Fibroblast of lung (primary cell): ENCODE measurements at places on chromosomes 6 and 20.

DNA sequence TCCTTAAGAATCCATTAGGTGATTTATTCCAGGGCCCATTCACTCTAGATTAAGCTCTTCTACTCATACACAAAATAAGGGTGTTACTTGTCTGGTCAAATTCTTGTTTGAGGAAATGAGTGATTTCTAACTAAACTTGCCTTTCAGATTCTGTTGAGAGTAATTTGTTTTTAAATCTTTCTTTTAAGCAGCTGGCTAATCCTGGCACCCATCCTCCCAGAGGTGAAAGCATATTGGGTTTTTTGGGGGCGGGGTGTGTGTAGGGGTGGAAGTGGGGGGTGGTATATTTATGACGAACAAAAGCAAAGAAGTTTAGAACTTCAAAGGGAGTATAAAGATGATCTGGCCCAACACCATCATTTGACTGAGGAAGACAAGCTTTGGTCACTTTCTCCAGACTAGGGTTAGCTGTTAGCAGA is 94.7 kb downstream of the RTN4IP1 start:
- DNase-seq: no peak

- DNase-seq: peak; percentile 87
Observed at GRCh38 chr20:2386516-2387179, 5.9 kb downstream of the TGM6 start.

GRCh38 chr6:33700391-33701050 is 11.0 kb downstream of the UQCC2 start:
- peak; percentile 74 for DNase-seq

- DNase-seq: no peak
Observed at GRCh38 chr20:51183451-51183850, 160.5 kb upstream of the KCNG1 start.

- DNase-seq: peak; percentile 39
Observed at GRCh38 chr6:125142618-125143017, 11.0 kb upstream of the TPD52L1 start.

GRCh38 chr6:128365520-128366160 is 154.8 kb downstream of the PTPRK start:
- no peak for DNase-seq
